ENCODE measurements at places on chromosomes 5 and 9. TPM values are rescaled to one million over a fixed set of nuclear protein-coding genes. Genes with fewer than 3 reads are reported as not detected.

The GFI1B gene
- total RNA-seq, result not detected

The PCDHGB6 gene
- total RNA-seq, result 3.5 TPM

The TOR2A gene
- total RNA-seq, result 2.8 TPM

The SYNPO gene
- total RNA-seq, result 0.59 TPM

The IL5 gene
- total RNA-seq, result not detected

The LCN1 gene
- not detected for total RNA-seq

The MEF2C gene
- 27.2 TPM for total RNA-seq

The SVEP1 gene
- total RNA-seq, result 9.8 TPM

The CDX1 gene
- 0.15 TPM for total RNA-seq

The CLIC3 gene
- total RNA-seq, result 4.6 TPM

The C5orf58 gene
- not detected for total RNA-seq

The CRHBP gene
- total RNA-seq, result 0.82 TPM

The PGM5 gene
- total RNA-seq, result 44.2 TPM

The PLAC8L1 gene
- total RNA-seq, result not detected

The GPR107 gene
- total RNA-seq, result 57.4 TPM

The CCIN gene
- 2.2 TPM for total RNA-seq

The DMRT3 gene
- not detected for total RNA-seq

The SMU1 gene
- total RNA-seq, result 31.5 TPM

The COL5A1 gene
- 82.4 TPM for total RNA-seq

The GABRA6 gene
- not detected for total RNA-seq

The MLANA gene
- total RNA-seq, result not detected

The LRRC70 gene
- 1.4 TPM for total RNA-seq

The GADD45G gene
- 0.08 TPM for total RNA-seq

The PCDHB11 gene
- 0.70 TPM for total RNA-seq

The HDAC3 gene
- 55.3 TPM for total RNA-seq

The TPPP gene
- 0.38 TPM for total RNA-seq

The PCDHB16 gene
- total RNA-seq, result 0.70 TPM

The BAG1 gene
- 23.8 TPM for total RNA-seq

The CD14 gene
- 107 TPM for total RNA-seq

The PCDHGB3 gene
- total RNA-seq, result 3.5 TPM

The SLC25A48 gene
- total RNA-seq, result not detected

The PAIP2 gene
- 104 TPM for total RNA-seq

The SLC36A3 gene
- total RNA-seq, result not detected

The MUSK gene
- not detected for total RNA-seq

The SLC27A6 gene
- not detected for total RNA-seq

The SH3GL2 gene
- not detected for total RNA-seq

The C5orf52 gene
- total RNA-seq, result not detected

The C9 gene
- 1.4 TPM for total RNA-seq

The BICD2 gene
- 69.0 TPM for total RNA-seq

The FREM1 gene
- under 0.01 TPM for total RNA-seq

The OR13C3 gene
- not detected for total RNA-seq

The LCN9 gene
- total RNA-seq, result not detected

The TMEM252 gene
- not detected for total RNA-seq
